ENCODE measurements at places on chromosomes 5 and 9.
A peak's percentile ranks its signal among the peaks of the same experiment; 100 is the strongest.

GRCh38 chr5:135020111-135020895 lies 13.7 kb downstream of the PITX1 start:
- DNase-seq = peak; percentile 3

DNA sequence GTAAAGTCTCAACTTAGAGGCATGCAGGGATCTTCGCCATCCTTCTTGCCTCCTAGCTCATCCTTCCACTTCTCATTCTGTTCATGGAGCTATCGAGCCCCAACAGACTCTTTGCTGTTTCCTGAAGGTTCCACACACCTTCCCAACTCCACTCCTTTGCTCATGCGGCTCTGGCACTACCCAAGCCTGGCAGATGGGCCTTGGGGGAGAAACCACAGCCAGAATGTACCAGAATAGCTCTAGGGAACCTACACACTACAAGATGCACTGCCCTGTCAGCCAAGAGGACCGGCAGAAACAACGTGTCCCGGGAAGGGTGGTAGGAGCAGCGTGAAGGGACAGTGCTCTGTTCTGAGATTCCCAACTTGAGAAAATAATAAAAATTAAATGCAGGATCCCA lies 178.9 kb downstream of the GABBR2 start:
- no peak for DNase-seq

- peak; percentile 66 for DNase-seq
These were observed 68.5 kb upstream of the CEP78 start for GRCh38 chr9:78167356-78167755.

DNA sequence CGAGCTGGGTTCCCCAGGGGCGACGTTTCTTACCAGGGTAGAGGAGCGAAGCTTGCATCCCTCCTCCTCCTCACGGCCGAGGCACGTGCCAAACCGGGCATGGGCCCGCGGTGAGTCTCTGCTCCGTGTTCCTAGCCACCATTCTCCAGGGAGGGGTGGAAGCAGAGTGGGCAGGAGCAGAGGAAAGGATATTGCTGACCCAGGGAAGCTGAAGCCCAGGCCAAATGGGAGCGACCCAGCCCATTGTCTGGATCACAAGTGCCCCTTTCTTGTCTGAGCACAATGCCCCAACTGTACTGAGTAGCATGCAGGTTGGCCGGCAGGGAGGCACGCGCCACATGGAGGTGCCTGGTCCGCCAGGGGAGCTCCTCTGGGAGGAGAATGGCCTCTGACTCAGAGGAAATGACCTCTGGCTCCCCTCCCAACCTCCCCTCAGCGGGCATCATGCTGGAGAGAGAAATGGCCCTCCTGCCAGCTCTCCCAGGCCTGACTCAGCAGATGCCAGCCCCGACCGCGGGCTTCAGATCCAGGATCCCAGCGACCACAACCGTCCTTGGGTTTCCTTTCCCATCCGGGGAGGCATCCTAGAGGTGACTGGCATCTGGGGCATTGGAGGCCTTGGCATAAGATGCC lies 1.1 kb downstream of the PRR7 start:
- no peak for DNase-seq

- DNase-seq = no peak
These were observed 68.5 kb downstream of the OSTF1 start for GRCh38 chr9:75156858-75157257.

DNA sequence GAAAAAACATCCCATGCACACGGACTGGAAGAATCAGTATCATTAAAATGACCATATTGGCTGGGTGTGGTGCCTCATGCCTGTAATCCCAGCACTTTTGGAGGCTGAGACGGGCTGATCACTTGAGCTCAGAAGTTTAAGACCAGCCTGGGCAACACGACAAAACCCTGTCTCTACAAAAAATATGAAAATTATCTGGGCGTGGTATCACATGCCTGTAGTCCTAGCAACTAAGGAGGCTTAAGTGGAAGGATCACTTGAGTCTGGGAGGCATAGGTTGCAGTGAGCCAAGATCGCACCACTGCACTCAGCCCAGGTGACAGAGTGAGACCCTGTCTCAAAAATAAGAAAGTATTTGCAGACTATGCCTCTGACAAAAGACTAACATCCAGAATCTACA lies 68.4 kb downstream of the TTC39B start:
- DNase-seq = no peak

DNA sequence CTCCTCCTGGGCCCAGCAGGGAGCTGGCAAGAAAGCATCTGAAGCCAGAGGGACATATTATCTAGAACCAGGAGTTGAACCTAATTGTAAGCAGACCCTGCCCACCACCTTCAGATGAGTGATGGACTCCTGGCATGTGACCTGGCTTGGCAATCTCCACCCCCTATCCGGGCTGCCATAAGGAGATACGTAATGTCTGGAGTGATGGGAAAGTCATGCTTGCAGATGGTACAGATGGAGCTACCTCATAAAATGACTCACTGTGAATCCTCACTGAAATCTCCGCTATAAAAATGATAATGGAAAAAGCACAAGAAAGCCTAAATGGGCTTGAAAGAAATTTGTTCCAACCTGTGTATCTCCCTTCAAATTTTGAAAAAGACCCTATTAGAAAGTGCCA lies 157.5 kb downstream of the DMRT2 start:
- no peak for DNase-seq

DNA sequence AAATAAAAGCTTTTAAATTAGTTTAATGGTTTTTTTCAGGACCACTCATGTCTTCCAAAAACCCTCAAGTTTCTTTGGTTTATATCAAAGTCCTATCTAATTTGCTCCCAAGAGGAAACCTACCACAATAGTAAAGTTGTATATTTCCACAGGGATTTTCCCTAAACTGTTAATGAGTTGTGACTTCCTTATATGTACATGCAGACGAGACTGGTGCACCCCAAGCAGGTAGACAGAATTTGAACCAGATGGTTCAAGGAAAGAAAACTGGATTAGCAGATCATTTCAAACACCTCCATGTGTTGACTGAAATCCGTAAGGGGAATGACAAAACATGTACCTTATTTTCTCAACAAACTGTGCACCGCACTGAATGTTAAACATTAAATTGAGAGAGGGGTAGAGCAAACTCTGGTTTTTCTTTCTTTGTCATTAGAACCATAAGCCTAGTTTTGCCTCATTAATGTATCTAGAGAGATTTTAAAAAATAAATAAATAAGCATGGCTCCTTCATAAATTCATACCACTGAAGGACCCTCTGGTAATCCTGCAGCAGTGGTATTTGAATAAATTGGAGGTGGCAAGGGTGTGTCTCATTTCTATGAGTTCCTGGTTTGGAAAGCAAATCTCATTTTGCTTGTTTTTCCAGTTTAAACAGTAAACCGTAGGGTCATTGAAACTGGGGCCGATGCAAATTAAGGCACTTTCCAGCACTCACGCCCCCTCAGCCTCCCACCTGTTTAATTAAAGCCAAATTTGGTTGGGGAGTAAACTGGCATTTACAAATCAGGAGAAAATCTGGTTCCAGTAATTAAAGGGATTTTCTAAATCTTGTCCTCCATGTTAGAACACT lies 51.1 kb downstream of the ENC1 start:
- peak; percentile 36 for DNase-seq
